ENCODE measurements at places on chromosomes 5 and 9. TPM values are rescaled to one million over a fixed set of nuclear protein-coding genes. Genes with fewer than 3 reads are reported as not detected.

Gene TLN1
- total RNA-seq = 147 TPM

Gene SHROOM1
- 38.3 TPM for total RNA-seq

Gene BNIP1
- 8.1 TPM for total RNA-seq

Gene IPO11
- 37.1 TPM for total RNA-seq

Gene ANKRD18A
- 50.1 TPM for total RNA-seq

Gene RECK
- total RNA-seq = 11.5 TPM

Gene MOB3B
- total RNA-seq = 19.0 TPM

Gene PCDHA13
- total RNA-seq = 4.8 TPM

Gene IL3
- total RNA-seq = not detected

DNA sequence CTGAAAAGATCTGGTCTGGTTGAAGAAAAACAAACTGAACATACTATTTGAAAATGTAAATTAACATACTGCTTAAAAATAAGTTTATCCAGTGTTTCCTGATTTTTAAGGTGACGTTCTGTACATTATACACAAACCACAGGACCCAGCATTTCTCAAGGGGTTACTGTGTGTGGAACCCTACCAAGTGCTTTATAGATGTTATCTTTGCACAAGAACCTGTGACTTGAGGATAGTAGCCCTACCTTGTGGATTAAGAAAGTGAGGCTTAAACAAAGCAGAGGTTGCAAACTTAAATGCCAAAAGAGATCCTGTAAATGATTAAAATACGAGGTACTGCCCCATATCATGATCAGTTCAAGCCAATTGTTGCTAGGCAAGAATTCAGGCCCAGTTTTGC is 4.7 kb downstream of the KLF9 start:
- DNase-seq = no peak

DNA sequence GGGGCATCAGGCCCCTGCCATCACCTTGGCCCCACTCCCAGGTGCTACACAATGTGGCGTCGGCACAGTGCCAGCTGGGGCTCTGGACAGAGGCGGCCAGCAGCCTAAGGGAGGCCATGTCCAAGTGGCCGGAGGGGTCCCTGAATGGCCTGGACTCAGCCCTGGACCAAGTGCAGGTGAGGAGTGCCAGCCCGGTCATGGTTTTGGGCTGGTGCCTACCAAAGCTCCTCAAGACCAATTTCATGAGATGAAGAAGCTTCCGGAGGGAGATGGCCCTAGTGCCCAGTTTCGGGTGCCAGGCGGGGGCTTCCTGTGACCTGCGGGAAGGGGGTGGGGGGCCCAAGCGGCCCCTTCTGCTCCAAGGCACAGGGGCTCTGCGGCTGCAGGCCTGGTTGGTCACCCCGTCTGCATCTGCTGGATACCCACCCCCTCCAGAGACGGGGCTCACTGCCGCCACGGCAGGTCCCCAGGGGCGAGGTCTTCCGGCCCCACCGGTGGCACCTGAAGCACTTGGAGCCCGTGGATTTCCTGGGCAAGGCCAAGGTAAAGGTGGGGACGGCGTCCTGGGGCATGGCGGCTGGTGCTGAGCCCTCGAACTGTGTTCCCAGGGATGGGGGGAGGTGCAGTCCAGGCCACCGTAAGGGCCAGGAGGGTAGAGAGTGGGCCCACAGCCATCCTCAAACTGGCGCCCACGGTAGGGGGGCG is 5.8 kb downstream of the NOXA1 start:
- DNase-seq = no peak

DNA sequence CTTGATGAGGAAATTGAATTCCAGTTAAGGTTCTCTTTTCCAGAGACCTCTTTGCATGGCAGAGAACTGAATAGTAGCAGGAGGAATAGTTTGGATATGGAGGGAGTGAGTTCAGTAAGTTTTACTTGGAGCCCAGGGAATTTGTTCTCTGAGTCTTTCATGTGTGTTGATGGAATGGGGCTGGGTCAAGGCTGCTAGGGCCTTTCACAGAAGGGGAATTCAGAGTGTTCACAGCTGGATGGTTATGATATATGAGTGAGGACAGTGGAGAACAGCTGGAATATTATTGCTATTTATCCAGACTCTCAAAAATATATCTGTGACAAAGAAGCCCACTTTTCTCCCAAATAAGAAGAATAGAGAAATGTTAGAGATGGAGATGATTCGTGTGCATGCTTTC is 372.8 kb downstream of the PLK2 start:
- DNase-seq = no peak

DNA sequence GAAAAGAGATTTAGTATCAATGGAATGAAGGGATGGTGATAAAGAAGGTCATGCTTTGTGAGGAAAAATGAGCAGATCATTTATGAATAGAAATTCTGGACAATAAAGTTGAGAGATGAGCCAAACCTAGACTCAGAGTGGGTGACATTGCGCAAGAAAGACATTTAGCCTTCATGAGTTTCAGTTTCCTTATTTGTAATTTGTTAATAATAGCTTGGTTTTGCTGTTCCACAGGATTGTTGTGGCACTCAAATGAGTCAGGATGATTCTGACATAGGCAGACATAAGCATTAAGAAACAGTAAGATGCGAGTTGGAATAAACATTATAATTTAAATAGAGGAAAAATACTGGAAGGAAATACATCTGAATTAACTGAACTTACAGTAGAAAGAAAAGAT is 34.8 kb downstream of the ITGA2 start:
- no peak for DNase-seq

DNA sequence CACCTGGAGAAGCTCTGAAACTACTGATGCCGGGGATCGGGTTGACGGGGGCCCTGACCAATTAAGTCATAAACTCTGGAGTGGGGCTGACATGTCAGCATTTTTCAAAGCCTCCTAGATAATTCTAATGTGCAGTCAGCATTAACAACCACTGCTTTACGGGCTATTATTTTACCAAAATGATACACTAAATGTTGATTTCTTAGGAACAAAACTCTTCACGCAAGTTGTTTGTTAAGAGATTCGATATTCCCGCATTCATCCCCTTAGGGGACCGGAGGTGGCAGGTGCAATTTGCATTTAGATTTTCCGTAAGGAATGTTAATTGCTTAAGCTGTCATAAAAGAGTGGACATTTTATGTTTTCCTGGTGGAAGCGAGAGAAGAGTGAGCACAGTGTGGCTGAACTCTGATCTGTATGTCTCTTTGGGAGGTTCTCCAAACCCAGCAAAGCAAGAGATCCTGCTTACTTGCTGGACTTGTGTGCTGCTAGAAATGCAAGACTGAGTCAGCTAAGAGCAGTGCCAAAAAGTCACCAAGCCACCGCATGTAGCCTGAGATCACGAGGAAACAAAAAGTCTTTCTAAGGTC is 77.6 kb downstream of the UGCG start:
- no peak for DNase-seq

- DNase-seq = no peak
Measured at GRCh38 chr5:14168144-14168792, 25.1 kb downstream of the TRIO start.

GRCh38 chr5:17269201-17269600 is 51.8 kb downstream of the BASP1 start:
- no peak for DNase-seq

DNA sequence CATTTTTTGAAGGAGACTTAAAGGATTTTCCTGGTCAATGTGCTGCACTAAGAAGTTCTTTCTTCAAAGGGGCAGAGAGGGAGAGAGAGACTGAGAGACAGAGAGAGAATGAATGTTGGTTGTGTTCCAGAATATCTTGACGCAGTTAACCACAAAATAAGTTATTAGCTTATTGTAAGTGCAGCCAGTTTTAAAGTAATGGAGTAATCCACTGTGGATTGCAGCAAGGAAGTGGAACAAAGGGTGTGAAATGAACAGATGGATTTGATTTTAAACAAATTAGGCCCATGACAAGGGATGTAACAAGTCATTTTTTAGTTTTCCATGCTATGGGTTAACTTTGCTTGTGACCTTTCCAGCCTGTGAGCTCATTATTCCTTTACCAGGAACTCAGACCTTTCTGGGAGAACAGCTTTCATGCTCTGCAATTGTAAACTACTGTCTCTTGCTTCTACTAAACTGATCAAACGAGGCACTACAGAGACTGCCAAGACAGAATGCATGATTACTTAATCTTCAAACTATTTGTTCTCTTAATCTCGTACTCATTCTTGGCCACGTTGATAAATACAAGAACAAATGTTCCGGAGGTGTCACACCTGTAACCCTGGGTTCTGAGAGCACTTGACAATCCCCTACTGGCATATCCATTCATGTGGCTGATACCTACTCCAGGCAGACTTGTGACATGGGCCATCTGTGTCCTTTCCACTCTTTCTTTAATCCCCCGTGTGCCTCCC is 131.1 kb downstream of the TLE1 start:
- no peak for DNase-seq

GRCh38 chr5:154366353-154366752 is 79.4 kb upstream of the SAP30L start:
- no peak for DNase-seq

DNA sequence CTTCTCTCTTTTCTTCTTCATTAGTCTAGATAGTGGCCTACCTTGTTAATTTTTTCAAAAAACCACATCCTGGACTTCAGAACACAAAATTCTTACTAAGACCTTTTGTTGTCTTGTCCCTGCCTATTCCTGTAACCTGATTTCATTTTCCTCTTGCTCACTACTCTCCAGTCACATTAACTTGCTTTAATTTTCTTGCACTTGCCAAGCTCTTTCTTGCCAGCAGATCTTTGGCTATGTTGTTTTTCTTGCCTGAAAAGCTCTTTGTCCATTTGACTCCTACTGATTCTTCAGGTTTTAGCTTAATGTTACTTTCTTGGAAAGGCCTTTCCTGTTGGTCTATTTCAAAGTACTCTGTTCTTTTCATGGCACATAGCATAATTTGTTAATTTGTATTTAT is 356.8 kb downstream of the OSTF1 start:
- DNase-seq = no peak

DNA sequence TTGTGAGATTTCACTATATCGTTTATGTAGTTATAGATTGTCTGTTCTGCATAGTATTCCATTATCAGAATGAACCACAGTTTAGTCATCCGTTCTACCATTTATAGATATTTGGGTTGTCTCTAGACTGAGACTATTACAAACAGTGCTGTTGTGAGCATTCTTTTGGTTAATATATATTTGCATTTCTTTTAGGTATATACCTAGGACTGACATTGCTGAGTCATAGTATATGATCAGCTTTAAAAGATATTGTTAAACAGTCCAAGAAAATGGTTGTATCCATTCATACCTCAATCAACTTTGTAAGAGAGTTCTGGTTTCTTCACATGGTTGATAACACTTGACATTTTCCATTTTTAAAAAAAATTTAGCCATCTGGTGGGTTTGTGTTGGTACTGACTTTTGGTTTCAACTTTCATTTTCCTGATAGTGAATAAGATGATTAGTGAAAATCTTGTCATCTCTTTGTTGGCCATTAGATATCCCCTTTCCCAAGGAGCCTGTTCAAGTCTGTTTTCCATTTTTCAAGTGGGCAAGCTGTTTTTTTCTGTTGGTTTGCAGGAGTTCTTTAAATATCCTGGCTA is 22.9 kb upstream of the ADAM19 start:
- DNase-seq = no peak

- peak; percentile 19 for DNase-seq
Measured at GRCh38 chr9:129568560-129569501, 52.1 kb downstream of the C9orf50 start.

DNA sequence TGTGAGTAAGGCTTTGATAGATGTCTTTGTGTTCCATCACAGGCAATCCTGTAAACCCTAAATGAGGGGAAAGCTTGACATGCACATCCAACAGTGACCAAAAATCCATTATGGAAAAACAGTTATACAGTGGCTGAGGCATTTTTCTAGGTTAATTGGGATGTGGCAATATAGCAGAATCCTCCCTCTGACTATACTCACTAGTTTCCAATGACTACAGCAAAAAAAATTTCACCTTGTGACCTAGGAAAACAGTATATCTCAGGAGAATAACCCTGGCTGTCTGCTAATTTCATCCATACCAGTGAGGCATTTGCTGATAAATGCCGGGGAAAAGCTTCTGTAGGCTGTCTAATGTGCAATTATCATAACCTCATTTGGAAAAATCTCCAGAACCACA is 49.9 kb upstream of the SNCAIP start:
- no peak for DNase-seq

DNA sequence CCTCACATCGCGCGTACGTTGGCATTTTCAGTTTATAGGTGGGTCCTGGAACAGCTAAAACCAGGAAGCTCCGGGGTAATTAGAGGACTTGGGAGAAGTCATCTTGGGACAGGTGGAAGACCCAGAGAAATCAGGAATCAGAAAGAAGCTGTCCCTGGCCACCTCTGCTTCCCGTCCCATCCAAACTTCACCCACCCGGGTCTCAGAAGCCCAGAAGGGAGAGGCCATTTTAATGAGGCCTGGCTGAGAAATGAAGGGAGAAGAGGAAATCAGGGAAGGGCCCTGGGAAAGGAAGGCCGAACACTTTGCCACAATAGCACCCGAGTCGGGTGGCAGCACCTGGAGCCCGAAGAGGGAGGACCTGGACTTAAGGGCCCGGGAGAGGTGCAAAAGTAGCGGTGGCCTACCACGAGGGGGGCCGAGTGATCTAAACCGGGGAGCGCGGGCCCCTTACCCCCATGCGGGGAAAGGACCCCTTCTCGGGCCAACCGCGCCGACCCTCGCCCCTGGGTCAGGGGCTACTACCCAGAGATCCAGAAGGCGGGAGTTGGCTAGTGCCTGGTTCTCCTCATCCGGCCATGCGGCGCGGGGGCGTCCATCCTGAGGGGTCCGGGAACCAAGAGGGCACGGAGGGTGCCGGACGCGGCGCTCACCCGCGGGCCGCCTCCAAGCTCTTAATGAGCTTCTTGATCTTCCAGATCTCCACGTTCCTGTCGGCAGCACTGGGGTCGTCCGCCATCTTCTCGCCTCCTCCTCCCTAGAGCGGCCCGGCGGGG is 668 bp downstream of the ETF1 start:
- no peak for DNase-seq

DNA sequence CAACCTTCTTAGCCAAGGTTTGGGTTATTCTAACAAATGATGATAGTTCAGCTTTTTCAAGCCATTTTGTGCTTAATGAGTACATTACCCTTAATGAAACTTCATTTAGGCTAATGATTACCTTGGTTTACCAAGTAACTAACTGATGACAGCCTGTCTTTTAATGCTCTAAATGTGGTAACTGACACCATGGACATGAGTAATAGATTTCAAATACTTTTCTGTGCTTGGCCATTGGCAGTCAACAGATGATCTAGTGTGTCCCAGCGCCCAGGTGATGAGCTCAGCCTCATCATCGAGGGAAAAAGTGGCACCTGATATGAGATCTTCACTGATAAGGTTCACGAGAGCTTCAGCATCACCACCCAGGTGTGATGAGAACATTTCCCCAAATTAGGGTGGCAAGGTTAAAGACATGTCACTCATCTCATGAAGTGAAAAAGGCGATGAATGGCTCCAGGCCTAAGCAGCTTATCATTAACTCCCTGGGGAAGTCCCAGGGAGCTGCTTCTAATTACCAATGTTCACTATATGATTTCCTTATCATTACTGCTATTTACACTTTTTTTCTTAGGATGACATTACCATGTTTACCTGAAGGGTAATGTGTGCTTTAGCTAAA is 296.0 kb downstream of the SPOCK1 start:
- DNase-seq = no peak

- DNase-seq = no peak
Measured at GRCh38 chr9:105114964-105115728, 129.3 kb upstream of the SLC44A1 start.
